CD4-positive, alpha-beta T cell treated with Interleukin-17A for 1 hour (primary cell): ENCODE measurements at places on chromosomes 7 and 10.

DNA sequence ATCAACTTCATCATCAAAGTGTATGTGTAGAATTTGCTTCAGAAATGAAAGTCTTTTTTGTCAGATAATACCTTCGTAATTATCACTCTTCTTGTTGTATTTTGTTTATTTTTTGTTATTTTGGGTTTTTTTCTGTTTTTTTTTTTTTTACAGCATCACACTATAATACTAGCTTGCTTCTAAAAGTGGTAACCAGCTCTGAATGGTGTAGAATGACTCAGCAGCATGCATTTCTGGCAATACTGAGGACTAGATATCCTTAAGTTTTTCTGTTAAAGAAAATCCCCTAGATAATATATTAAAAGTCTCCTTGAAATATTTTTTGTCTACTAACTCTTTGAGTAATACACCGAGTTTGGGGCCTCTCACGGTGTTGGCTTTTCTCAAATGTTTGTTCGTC lies 109.1 kb downstream of the LMBR1 start:
- no peak for DNase-seq

GRCh38 chr10:52539463-52539862 lies 225.4 kb downstream of the DKK1 start:
- no peak for DNase-seq

GRCh38 chr7:13179011-13179582 lies 491.7 kb downstream of the ARL4A start:
- DNase-seq: no peak

- no peak for DNase-seq
These were observed 286.4 kb downstream of the AHR start for GRCh38 chr7:17584822-17585221.

GRCh38 chr10:130400890-130401289 lies 264.7 kb downstream of the GLRX3 start:
- no peak for DNase-seq

- DNase-seq: no peak
These were observed 51.8 kb upstream of the BMPER start for GRCh38 chr7:33853361-33854062.

GRCh38 chr7:44244282-44244681 lies 43.5 kb downstream of the YKT6 start:
- no peak for DNase-seq

DNA sequence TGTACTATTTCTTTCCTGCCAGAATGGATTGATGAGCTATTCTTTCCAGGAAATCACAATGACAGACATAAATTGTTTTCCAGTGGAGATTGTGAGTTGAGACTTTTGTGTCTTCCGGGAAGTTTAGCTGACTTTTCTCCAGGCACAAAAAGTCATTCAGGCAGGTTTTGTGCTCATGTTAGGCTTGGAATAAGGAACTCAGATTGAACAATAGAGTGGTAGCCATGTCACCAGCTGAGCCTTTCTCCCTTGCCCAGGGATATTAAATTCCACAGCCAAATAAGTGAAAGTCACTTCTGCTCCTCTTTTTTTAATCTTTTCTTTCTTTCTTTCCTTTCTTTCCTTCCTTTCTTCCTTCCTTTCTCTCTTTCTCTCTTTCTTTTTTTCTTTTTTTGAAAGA lies 559.6 kb downstream of the GALNT17 start:
- no peak for DNase-seq

DNA sequence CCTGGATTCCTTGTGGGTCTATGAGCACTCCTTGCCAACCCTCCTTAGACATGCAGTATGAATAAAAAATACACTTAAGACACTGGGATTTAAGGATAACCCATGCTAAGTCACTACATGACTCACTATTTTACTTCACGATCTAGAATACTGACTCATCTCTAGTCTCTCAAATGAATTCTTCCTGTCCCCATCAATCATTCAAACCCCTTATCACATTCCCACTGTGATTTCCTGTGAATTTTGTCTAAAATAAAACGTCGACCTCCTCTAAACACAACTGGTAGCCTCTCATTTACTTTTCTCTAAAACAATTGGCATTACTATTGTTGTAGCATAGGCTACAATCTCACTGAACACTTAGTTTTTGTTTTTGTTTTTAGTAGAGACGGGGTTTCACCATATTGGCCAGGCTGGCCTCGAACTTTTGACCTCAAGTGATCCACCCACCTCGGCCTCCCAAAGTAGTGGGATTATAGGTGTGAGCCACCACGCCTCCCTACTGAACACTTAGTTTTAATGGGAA lies 3.9 kb upstream of the IQUB start:
- no peak for DNase-seq

DNA sequence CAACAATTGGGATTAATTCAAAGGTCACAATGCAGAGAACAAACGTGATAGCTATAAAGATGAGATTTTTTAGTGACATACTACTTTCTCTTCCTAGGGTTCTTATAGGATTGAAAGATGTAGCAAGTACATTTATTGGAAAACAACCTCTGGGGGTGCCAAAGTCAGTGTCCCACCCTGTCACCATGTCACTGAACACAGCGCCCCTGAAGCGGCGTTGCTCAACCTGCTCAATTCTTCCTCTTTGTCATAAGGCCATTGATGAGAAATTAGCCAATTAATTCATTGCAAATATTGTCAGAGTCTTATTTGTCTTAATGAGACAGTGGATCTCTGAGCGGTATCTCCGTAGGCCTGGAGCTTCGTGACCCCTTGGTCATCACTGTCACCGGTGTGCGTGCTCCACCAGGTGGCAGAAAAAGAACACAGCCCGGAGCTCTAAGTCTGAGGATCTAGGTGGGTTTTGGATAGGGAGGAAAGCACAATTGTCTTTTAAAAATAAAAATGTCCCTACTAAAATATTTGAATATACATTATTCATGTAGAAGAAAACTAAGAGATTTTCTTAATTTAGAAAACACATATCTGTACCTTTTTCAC lies 362.6 kb downstream of the PAXIP1 start:
- DNase-seq: no peak

DNA sequence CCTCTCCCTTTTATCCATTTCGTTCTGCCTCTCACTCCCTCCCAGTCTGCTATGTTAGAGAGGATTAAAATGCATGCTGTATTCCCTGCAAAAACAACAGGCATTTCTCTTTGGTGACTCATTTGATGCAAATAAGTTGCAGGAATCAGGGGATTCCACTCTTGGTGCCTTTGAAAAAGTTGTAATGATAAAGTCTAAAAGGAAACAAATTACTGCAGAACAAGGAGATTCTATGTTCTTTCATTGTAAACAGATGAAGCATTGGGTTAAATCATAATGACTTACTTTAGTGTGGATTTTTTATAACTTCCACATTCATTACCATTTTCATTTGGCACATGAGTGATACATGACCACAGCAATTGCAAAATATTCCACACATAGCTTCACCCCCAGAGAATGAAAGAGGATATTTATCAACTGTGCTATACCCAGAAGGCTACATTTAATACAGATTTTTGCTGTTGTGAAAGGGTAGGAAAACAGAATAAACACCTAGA lies 33.4 kb upstream of the ABLIM1 start:
- no peak for DNase-seq

DNA sequence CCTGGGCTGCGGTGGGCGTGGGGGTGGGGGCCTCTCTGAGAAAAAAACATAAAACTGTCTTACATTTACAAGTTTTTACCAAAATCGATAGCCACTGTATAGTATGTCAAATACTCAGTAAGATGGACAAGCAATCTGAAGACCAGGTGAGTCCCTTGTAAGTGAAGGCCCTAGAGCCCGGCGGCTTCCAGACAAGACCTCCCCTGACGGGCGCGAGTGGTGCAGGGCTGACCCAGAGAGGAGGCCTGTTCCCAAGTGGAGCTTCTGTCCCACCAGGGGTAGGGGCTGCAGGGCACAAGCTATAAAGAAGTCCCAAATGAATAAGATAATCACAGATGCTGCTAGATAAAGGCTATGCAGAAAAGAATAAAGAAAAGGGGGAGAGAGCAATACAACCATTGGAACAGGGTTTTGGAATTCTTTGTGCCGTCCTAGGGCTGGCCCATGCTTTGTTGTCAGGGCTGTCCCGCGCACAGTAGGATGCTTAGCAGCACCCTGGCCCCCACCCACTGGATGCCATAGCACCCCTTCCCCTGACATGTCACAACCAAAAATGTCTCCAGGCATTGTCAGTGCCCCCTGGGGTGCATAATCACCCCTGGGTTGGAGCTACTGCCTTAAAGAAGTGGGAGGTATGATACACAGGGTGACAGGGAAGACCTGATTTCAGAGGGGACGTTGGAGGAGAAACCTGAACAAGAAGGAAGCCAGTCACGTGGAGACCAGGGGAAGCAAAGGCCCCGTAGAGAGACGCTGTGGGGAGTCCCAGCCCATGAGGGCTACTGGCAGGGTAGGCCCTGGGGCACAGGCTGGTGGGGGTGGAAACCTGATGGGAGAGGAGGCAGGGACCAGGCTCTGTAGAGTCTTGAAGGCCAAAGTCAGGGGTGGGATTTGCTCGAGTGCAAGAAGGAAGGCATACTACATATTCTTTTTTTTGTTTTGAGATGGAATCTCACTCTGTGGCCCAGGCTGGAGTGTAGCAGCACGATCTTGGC lies 43.1 kb downstream of the CHST15 start:
- DNase-seq: no peak

- DNase-seq: no peak
These were observed 223.8 kb upstream of the CCDC6 start for GRCh38 chr10:60130130-60130579.

GRCh38 chr10:43267811-43268210 lies 946 bp upstream of the RASGEF1A start:
- DNase-seq: no peak

DNA sequence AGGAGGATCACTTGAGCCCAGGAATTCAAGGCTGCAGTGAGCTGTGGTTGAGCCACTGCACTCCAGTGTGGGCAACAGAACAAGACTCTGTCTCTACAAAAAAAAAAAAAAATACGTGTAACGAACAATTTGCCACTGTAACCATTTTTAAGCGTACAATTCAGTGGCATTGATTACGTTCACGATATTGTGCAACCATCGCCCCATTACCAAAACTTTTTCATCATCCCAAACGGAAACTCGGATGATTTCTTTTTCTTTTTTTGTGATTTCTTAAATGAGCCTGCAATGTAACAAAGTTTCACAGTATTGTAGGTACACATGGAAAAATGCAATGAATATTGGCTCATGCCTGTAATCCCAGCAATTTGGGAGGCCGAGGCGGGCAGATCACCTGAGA lies 9.5 kb downstream of the GRIFIN start:
- no peak for DNase-seq

GRCh38 chr7:116525913-116526861 lies 1.4 kb downstream of the CAV1 start:
- DNase-seq: peak; percentile 66

DNA sequence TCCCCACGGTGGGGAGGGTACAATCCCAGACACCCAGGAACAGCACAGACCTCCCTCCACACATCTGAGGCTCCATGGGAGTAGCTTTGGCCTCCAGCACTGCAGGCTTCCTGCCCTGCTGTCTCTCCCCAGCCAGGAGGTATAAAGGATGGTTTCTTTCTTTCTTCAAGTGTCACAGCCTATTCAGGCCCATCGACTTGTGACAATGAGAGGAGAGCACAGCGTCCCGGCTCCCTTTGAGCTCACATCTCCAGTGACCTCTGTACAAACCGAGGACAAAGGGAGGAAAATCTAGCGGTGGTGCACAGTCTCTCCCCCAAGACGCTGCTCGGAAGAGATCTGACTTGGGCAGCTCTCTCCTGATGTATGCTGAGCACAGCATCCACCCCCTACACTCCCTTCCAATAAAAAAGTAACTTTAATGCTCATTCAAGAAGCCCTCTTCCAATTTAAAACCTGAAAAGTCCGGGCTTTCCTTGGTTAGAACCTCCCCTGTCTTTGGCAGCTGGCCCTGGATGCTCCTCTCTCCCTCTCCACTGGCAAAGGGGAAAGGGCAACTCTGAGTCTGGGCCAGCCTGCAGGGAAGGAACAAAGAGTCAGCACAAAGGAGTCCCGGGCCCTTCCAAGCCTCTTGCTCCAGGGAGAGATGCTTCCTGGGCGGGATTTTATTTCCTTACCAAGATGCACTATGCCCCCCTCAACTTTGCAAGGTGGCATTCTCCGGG lies 18.0 kb downstream of the CHST15 start:
- DNase-seq: no peak

- no peak for DNase-seq
These were observed 447.9 kb upstream of the PFKP start for GRCh38 chr10:2619472-2619871.

DNA sequence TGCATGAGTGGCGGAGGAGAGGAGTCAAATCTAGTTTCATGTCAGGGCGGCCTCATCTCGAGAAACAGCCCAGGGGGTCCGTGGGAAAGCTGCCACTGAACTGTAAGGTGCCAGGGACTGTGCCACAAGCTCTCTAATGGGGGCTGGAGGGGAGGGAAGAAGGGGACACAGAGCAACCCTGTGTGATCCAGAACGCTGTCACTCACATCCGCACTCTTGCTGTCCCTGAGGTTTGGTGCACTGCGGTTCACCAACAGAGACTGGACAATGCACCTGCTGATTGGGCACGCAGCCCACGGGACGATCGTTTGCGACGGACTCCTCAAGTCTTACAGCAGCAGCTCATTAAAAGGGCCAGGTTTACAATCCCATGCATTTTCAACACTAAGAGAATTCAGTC lies 47.7 kb downstream of the AMZ1 start:
- no peak for DNase-seq

GRCh38 chr7:477626-478220 lies 41.9 kb downstream of the PDGFA start:
- DNase-seq: no peak

DNA sequence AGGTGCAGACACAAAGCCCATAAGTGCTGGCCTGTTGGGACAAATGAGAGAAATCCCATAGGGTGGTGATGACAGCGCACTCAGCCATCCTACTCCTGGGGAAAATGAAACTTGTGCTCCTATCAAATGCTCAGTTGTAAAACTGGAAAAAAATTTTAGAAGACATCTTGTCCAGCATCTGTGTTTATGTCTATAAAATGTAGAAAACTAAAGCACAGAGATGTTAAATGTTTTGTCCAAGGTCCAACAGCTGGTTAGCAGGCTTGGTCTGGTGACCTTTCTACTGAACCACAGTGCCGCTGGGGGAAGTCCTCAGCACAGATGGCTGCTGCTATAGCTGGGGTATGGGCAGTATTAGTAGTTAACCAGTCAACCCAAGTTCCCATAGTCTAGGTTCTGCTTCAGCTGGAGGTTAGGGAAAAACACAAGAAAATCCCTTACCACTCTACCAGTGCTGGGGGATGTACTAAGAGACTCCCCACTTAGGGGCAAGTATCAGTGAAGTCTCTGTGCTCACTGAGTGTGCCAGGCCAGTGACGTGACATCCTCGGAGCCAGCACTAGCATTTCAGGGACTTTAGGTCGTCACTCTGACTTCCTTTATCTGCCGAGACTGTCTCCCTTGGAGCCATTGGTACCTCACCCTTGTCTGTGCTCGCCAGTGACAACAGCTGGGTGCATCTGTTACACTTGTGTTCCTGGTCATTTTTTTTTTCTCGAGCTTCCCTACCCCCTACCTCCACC lies 1.9 kb downstream of the TSPAN33 start:
- no peak for DNase-seq

GRCh38 chr10:61835069-61835945 lies 66.2 kb upstream of the ARID5B start:
- peak; percentile 33 for DNase-seq

GRCh38 chr7:102927312-102927933 lies 14.6 kb downstream of the LRRC17 start:
- no peak for DNase-seq
